ENCODE measurements at places on chromosomes 13 and 19.

GRCh38 chr19:39299832-39300231, 3.6 kb downstream of the IFNL1 start:
- DNase-seq = no peak

DNA sequence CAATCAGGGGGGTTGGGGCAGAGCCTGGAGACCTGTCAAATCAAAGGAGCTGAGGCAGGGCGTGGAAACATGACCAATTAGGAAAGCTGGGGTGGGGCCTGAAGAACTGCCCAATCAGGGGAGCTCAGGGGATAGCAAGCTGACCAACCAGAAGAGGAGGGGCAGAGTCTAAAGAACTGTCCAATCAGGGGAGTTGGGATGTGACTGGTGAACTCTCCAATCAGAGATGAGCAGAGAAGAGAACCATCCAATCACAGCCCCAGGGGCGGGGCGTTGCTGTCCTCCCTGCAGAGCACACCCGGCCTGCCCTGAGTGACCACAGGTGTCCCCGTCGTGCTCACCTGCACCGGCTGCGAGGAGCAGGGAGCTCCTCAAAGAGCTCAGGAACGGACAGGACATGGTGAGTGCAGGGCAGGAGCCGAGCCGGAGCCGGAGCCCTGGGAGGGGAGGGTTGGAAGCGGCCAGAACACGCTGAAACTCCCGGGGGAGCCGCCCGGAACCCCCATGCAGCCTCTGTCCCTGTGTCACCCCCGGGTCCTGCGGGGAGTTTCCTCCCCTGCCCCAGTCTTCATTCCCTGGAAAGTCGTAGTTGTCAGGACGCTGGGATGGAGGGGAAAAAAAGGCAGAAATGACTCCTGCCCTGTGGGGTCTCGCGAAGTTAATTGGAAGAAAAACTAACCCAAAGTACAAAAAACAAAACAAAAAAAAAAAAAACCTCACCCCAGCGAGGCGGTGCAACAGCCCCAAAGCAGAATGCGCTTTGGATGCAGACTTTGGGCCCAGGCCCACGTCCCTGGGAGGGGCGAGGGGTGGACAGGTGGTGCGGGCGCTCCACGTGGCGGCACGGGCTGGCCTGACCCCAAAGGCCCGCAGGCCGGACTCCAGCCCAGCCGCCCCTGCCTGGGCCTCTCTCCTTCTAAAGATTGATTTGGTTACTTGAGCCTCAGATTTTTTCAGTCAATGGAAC, at the start of gene ZNF556:
TSS of gene ZNF556 (plus strand) at position 311 of the 967 bp plus-strand sequence. CDS start at position 398, 87 bp downstream.
- no peak for DNase-seq

DNA sequence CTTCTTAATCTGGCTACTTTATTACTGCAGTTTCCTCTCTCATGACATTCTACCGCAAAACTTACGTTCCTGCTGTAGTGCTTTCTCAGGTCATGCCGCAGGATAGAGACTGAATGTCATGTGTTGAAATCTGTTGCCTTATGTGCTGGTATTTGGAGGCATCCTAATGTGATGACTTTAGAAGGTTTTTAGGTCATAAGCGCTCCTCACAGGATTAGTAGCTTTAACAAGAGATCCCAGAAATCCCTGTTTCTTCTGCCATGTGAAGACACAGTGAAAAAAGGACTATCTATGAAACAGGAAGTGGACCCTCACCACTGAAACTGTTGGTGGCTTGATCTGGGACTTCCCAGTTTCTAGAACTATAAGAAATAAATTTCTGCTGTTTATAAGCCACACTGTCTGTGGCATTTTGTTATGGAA, 209.3 kb downstream of the LACC1 start:
- no peak for DNase-seq

- no peak for DNase-seq
Observed at GRCh38 chr13:96273196-96273595, 183.3 kb downstream of the HS6ST3 start.

GRCh38 chr19:5345895-5346386, 5.3 kb upstream of the PTPRS start:
- peak; percentile 78 for DNase-seq

DNA sequence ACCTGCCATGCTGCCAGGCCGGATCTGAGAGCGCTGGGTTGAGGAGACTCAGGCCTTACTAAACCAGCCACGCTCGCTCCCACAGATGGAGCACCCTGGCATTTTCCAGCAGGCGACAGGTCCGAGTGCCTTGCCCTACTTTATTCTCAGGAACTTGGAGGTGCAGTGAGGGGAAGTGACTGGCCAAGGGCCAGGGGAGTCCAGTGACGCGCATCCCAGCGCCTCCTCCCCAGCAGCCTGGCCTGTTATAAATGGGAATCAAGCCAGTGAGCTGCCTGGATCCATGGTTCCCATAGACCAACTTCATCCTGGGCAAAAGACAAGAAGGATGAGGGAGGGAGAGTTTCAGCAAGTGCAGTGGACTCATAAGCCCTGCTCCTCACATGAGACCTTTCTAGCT, 35.5 kb downstream of the TMED1 start:
- no peak for DNase-seq

DNA sequence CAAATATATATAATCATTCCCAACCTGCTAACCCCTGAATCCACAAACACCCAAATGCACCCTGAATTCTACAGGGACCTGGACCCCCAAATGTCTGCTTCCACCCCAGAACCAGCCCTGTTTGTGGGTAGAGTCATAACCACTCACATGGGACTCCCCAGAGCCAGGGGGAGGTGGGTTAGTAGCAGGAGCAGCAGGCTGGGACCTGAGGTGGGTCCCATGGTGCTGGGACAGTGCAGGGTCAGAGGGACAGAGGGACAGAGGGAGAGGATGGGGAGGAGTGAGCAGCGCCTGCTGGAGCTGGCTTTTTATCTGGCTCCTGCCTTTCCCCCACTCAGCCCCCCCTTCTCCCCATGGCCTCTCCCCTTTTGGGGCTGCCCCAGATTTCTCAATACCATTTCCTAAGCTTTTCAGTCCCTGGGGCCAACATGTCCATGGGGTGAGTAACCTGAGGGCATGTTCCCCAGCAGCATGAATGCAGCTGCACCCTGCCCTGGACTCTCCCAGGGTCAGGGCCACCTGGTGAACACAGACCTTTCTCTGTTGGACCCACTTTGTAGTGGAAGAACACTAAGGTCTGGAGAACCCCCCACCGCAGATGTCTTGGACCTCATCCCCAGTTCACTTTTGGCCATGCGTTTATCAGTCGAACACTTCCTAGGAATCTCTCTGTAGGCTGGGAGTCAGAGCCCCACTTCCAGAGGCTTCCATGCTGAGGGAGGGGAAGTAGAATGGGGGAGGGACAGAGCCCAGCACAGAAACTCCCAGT, at the start of gene C3:
TSS of gene C3 (minus strand) at position 282 of the 769 bp plus-strand sequence. CDS start at position 221, 61 bp downstream.
- no peak for DNase-seq

DNA sequence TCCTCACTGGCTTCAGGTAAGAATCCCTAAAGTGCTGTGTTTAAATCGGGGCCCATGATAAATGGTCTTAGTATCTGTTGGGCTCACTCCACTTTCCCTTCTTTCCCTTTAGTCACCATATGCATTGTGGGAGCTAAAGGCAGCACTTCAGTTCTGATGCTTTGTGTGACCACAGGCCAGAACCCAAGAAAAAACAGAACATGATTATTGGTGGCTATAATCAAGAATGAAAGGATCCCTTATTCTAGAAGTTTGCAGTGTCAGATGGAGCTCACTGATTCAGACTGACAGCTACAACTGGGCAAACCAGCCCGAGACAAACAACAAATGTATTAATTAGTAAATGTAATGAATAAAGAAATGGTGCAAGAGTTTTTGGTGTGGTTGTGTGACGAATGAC, 57.3 kb upstream of the POMP start:
- DNase-seq = no peak

GRCh38 chr19:16834747-16835146, 5.5 kb downstream of the SIN3B start:
- peak; percentile 10 for DNase-seq

DNA sequence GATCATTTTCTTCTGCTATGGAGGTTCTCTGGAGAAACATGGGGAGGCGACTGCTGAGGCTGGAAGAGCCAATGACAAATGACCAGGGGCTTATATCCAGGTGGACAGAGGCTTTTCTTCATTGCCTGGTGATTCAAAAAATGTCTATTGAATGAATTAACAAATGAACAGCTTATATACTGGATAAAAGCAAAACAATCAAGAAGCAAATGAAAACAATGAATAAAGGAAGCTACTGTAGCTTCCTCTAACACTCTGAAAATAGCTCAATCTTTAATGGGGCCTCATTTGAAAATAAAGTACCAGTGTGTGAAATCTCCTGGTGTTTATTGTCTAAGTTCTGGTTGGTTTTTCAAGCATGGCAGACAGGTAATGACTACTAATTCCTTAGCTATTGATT, 167.5 kb upstream of the TMTC4 start:
- no peak for DNase-seq

DNA sequence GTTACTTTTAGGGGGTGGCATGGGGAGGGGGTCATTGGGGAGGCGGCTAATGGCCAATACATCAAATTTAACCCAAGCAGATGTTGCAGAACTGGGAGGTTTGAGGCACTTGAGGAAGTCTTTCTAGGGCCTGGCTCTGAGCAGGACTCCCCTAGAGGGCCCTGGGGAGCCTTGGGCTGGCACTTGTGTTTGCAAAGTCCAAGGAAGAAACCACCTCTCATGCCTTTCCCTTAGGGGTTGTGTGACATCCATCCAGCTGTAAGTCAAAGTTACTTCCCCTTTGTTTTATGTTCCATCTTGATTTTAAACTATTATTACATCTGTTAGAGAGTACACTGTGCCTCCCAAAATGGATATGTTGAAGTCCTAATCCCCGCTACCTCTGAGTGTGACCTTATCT, 159.9 kb downstream of the KATNAL1 start:
- no peak for DNase-seq

DNA sequence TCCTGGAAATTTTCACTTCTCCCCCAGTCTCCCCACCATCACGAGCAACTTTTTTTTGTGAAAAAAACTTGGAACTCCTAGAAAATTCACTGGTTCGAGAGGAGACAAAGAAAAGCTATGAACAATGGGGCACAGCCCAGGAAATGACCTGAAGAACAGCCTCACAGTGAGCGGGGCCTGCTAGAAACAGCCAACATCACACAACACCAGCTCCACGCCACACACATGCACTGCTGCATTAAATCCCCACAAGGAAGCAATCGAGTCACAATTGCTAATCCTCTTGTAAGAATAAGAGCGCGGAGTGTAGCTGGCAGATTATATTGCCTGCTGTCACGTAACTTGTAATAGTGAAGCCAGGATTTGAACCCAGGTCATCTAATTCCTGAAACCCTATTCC, 48.8 kb downstream of the SLC7A1 start:
- no peak for DNase-seq

- no peak for DNase-seq
Observed at GRCh38 chr19:56372281-56372680, 21.1 kb downstream of the ZNF582 start.

- peak; percentile 54 for DNase-seq
Observed at GRCh38 chr13:75076476-75076875, 405.5 kb downstream of the TBC1D4 start.

DNA sequence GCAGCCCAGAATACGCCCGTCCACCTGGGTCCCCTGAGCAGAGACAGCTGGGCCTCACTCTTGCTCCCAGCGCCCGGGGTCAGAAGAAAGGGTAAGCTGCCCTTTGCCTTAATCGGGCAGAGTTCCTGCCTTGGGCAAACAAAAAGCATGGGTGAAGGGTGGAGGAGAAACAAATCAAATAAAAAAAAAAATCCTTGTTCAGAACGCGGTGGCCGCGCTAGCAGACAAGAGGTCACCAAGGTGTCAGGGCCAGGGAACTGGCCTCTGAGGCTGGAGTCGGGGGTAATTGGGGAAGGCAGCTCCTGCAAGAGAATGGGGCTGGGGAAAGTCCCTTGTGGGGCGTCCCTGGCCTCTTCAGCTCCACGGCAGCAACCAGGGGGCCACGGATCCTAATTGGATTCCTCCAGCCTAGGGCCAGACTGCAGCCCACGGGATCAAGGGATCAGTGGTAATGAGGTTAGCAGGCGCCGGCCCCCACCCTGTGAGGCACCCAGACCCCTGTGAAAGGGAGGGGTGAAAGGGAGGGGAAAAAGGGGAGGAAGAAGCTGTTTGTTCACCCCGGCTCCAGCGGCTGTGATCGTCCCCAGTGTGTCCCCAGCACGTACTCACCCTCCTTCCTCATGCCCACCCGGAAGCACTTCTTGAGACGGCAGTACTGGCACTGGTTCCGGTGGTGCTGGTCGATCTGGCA, 5.5 kb downstream of the NR2F6 start:
- DNase-seq = no peak

DNA sequence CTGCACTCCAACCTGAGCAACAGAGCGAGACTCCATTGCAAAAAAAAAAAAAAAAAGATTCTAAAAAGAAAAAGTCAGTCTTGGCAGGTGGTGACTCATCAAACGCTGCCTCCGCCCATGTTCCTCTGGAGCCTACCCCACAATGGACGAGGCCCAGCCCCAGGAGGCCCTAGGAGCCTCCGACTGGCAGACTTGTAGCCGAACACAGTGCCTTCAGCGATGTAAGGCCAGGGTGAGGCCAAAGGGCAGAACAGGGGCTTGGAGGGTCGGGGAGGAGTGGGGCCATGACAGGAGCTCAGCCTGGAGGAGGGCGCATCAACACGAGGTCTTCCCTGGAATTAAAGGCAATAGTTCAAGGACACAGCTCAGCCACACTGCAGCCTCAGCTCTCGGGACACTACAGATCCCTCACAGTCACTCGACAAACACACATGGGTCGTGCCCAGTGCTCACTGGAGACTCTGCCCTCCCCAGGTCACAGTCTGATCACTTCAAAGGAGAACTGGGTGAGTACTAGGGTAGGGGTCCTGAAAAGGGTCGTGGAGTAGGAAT, 5.1 kb downstream of the USE1 start:
- peak; percentile 63 for DNase-seq

GRCh38 chr19:17281391-17282304, at the start of gene ANKLE1:
TSS of gene ANKLE1 (plus strand) at chr19:17281901. CDS start at chr19:17281921, 20 bp downstream.
- no peak for DNase-seq

GRCh38 chr13:71261256-71261655, 605.7 kb downstream of the DACH1 start:
- DNase-seq = no peak

- peak; percentile 14 for DNase-seq
Observed at GRCh38 chr19:21838646-21839045, 2.7 kb upstream of the ZNF43 start.

Data from astrocyte (in vitro differentiated cells and primary cell).